ENCODE measurements at places on chromosomes 7 and 10. TPM values are rescaled to one million over a fixed set of nuclear protein-coding genes. Genes with fewer than 3 reads are reported as not detected.

TACC2 gene
- total RNA-seq: 7.8 TPM

DNA sequence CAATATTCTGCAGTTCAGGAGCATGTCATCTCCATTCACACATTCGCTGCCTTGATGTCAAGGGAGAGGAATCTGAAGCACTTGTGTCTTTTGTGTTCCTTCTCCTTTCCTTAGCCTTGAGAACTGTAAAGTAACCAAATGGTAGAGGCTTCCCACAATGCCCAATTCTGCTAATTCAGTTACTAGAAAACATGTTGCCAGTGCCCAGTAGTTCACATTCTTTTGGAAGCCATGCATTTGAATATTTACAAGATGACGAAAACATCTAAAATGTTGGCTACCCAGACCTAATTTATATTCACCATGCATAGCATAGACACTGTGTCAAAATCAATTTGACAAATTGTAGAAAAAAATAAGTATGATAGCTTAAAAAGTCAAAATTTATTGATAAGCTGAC is 852.7 kb upstream of the PHF14 start:
- no peak for DNase-seq

- no peak for DNase-seq
Observed at GRCh38 chr7:147519062-147519461, 1071.5 kb upstream of the C7orf33 start.

GRCh38 chr7:55573234-55573900 is 1.1 kb upstream of the VOPP1 start:
- no peak for DNase-seq

GRCh38 chr10:79944428-79945395 is 4.2 kb downstream of the SFTPD start:
- DNase-seq: no peak

GRCh38 chr7:52283335-52283734 is 752.1 kb upstream of the POM121L12 start:
- no peak for DNase-seq

CYP2C9 gene
- not detected for total RNA-seq

GDF2 gene
- total RNA-seq: not detected

- DNase-seq: no peak
Observed at GRCh38 chr7:152868122-152869040, 108.8 kb downstream of the ACTR3B start.

GRCh38 chr7:36677769-36678437 is 46.4 kb downstream of the AOAH start:
- no peak for DNase-seq

GRCh38 chr7:142942746-142943145 is 3.5 kb downstream of the LLCFC1 start:
- DNase-seq: no peak

All from spleen (tissue), 13 donors.